ENCODE measurements at places on chromosomes 12 and 14.

DNA sequence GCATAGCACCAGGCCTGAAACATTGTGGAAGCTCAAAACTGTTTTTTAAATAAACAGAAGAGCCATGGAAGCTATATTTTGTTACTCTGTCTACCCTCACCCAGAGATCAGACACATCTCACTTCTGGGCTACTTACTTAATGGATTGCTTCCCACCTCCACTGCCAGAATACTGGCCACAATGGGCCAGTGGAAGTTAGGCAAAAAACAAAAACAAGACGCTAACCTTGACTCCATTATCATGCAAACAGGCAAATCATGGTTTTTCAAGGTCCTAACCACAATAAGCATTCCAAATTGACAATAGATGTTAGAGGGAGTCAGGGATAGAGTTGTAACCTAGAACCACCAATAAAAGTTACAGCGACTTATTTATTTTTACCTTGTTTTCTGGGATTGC lies 52.7 kb upstream of the PTCSC3 start:
- no peak for DNase-seq

- no peak for DNase-seq
Observed at GRCh38 chr12:32437095-32437515, 37.7 kb downstream of the FGD4 start.

- no peak for DNase-seq
Observed at GRCh38 chr12:5188472-5188871, 144.8 kb downstream of the KCNA5 start.

- no peak for DNase-seq
Observed at GRCh38 chr14:102870994-102871831, 51.2 kb upstream of the AMN start.

All from tibial artery (tissue), 4 donors.